CD4-positive, alpha-beta T cell treated with Interleukin-4 for 4 hours (primary cell): ENCODE measurements at places on chromosomes 13 and 19.

- DNase-seq = no peak
These were observed 7.1 kb upstream of the IGFL3 start for GRCh38 chr19:46131485-46132143.

GRCh38 chr19:7865262-7865911, 8.8 kb downstream of the PRR36 start:
- DNase-seq = no peak

DNA sequence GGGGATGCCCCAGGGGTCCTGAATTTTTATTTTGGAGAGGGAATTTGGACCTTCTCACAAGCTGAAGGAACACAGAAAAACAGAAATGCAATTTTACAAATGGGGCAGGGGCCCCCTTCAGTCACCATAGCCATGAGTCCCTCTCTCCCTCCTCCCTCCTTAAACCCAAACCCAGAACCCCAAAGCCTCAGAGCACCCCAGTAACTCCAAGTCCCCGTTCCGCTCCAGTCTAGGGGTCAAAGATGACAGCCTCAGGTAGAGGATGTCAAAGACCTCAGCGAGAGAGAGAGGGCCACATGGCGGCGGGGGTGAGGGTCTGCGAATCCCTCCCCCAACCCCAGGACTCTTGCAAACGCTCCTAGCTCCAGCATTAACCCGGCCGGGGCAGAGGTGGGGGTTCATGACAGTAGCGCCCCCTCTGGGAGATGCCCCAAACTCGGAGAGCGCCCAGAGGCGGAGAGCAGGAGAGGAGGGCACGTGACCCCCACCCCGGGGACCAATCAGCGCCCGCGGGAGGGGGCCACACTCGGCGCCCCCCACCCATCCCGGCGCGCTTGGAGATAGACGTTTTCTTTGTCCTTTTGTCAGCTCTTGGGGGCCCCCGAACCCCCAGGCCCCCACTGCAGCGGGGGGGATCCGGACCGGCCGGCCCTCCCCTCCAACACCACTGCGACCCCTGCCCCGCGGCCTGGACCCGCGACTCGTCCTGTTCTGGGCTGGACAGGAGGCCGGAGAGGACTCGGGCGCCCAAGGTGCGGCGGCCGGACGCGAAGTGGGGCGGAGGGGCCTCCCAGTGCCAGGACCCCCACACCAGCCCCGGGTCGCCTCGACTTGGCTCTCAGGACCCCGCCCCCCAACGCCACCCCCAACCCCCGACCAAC, 20.8 kb upstream of the SEMA6B start:
- DNase-seq = no peak

- DNase-seq = peak; percentile 41
These were observed 4.4 kb downstream of the BCAT2 start for GRCh38 chr19:48806518-48806817.

GRCh38 chr19:17076543-17076991, 990 bp downstream of the MYO9B start:
- DNase-seq = peak; percentile 21

DNA sequence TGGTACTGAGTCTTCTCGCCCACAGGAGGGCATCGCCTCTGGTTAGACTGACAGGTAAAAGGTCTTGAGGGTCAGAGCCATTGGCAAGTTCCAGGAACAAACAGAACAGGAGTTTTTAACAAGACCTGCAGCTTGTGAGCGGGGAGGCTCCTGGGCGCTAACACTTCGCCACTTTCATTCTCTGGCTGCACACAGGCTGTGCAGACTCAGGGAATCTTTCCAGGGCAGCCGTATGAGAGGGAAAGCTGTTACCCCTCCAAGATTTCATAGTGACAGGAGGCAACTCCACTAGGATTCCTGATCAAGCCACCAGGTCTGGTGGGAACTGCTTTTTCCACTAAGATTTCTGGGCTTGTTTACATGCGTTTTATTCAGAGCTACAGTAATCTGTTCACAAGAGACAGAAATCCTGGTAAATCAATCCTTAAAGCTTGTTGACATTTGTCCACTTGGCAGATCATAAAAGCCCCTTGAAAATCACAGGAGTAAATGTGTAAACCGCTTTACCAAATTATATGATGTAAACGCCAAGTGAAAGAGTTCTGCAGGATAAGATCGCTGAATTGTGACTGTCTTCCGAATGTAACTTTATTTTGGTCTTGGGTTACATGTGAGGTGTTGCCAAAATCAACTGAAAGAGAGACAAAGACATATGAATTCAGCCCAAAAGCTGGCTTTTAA, 190.6 kb downstream of the MZT1 start:
- DNase-seq = no peak

DNA sequence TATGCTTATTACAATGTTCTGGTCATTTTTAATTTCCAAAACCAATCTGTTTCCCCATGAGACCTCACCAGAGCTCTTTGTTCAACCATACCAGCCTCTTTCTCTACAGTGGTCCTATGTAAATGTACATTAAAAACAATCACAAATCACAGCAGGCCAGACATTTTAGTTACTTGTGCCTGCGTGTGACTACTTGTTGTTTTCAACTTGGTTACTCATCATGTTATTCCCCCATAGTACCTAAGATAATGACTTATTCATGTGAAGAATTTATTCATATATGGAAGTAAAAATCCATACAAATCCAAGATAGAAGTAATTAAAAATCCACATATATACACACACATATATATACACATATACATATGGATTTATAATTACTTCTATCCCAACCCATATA, 379.6 kb downstream of the SLITRK6 start:
- no peak for DNase-seq

GRCh38 chr19:45508417-45508860, 1.2 kb downstream of the VASP start:
- no peak for DNase-seq

GRCh38 chr13:96214824-96215445, 125.0 kb downstream of the HS6ST3 start:
- DNase-seq = no peak

- DNase-seq = no peak
These were observed 40.6 kb downstream of the PHF11 start for GRCh38 chr13:49536144-49536873.

- DNase-seq = no peak
These were observed 18.3 kb downstream of the NWD1 start for GRCh38 chr19:16737911-16738310.

- DNase-seq = no peak
These were observed 79.1 kb upstream of the PCDH17 start for GRCh38 chr13:57552437-57552836.

- no peak for DNase-seq
These were observed 24.8 kb upstream of the NAXD start for GRCh38 chr13:110590577-110590976.

GRCh38 chr19:2747349-2747748, 7.5 kb upstream of the SLC39A3 start:
- DNase-seq = no peak

DNA sequence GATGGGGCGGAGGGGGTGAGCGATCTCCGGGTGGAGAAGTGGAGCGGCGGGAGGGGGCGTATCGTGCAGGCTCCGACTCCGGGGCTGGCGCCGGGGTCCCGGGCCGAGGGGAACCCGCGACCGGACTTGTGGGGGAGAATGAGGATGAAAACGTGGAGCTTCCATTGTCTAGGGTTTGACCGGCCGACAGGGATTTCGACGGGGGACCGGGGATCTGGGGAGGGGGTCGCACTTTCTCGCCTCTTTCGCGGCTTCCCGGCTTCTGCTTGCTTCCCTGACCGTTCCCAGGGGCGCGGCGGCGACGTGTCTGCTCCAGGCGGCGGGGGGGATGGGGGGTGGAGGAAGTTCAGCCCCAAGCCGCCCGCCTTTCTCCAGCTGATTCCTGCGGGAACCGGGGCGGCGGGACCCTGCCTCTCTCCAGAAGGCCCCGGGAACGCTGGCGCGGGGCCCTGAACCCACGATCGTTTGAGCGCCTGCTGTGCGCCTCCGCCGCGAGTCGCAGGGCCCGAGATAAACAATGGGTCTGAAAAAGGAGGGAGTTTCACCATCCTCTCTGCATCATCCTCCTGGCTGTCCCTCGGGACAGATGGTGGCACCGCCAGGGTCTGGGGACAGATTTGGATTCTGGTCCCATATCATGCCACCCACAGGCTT, 790 bp downstream of the TPM4 start:
- no peak for DNase-seq

DNA sequence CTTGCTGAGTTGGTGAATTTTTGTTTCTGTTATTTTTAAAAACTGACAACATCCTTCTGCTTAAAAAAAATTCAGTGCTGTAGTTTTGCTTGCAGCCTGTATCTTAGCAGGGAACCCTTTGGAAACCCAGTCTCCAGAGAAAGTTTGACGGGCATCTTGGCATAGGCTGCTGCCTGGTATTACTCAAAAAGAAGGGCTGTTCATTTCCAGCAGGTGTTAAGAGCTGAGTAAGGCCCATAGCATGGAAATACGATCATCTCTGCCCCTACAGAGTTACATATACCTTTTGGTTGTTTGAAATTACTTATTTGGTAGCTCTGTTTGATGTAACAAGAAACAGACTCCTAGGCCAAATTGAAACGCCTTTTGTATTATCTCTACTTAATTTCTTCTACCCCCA, 41.5 kb downstream of the URI1 start:
- DNase-seq = no peak

DNA sequence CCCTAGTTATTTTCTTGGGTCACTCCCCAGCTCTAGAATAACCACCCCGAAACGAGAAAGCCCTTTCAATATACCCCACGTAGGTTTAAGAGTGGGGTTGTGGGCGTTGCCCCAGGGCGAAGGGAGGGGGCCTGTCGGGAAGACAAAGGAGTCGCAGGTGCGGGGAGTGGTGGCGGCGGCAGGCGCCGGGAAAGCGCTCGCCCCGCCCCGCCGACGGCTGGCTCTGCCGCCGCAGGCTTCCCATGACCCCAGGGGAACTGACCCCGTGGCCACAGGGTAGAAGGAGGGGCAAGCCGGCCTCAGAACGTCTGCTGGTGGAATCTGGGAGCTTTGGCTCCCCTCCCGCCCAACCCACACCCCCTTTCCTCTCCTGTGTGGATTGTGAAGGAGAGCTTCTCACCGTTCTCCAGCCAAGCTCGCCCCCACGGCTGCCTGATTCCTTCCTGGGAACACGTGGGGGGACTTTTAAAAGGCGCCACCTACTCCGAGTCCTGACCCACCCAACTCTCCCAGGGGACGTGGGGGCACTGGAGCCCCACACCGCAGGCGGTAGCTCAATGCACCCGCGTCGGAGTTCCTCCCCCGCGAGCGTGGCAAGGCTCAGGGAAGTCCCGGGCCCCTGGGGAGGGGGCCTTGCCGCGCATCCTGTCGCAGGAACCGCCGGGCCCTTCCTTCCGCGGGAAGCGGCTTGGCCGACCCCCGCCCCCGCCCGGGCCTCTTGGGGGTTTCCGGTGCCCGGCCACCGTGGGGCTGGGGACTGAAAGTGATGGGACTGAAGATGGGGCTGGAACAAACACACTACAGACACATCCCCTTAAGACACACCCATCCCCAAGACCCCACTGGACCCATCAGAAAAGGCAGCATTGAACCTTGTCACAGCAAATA, 5.5 kb downstream of the IER2 start:
- DNase-seq = peak; percentile 71

DNA sequence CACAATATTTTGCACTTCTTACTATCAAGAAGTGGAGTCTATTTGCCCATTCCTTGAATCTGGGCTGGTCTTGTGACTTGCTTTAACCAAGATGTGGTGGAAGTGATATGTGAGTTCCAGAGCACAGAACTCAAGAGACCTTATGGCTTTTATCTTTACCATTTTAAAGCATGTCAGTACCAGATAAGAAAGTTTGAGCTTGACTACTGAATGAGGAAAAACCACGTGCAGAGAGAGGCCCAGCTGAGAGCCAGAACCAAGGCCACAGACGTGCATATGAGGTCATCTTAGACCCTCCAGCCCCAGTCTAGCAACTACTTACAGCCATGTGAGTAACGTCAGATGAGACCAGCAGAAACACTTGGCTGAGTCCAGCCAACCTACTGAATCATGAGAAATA, 6.3 kb upstream of the CDK8 start:
- DNase-seq = no peak
